ENCODE measurements at places on chromosomes 5 and 9. TPM values are rescaled to one million over a fixed set of nuclear protein-coding genes. Genes with fewer than 3 reads are reported as not detected.

Gene EXOSC3
- total RNA-seq: 32.2 TPM

Gene SAXO1
- not detected for total RNA-seq

Gene INSYN2B
- 34.2 TPM for total RNA-seq

Gene KLF9
- total RNA-seq: 16.1 TPM

Gene CERCAM
- 19.5 TPM for total RNA-seq

Gene ZNF462
- 4.6 TPM for total RNA-seq

Gene BARX1
- total RNA-seq: not detected

Gene PROB1
- total RNA-seq: 2.5 TPM

Gene ZNF658
- 2.2 TPM for total RNA-seq

Gene LHX6
- 16.9 TPM for total RNA-seq

Gene ROR2
- not detected for total RNA-seq

Gene C9orf50
- 0.47 TPM for total RNA-seq

Gene GABRP
- 1.5 TPM for total RNA-seq

Gene FYB1
- total RNA-seq: not detected

Gene GFI1B
- not detected for total RNA-seq

Gene GZMA
- not detected for total RNA-seq

Gene FGFR4
- 1.7 TPM for total RNA-seq

Gene SLC34A1
- not detected for total RNA-seq
